HuH-7.5 (cell line): ENCODE measurements at places on chromosomes 7 and 10.

DNA sequence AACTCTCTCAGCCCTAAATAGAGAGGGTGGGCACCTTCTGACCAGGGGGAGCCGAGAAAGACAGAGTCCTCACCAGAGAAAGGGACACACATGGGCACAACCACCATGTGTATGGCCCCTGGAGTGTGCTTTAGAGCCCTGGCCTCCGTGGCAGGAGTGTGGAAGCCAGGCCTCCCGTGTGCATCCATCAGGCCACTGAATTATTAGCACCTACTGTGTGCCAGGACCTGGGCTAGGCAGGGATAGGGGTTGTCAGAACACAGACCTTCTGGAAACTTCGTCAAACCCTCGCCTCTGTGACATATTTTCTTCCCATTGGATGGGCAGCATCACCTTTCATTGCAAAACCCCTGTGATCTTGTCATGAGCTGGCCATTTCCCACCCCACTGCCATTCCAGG, 78.5 kb downstream of the ZMIZ1 start:
- no peak for DNase-seq

DNA sequence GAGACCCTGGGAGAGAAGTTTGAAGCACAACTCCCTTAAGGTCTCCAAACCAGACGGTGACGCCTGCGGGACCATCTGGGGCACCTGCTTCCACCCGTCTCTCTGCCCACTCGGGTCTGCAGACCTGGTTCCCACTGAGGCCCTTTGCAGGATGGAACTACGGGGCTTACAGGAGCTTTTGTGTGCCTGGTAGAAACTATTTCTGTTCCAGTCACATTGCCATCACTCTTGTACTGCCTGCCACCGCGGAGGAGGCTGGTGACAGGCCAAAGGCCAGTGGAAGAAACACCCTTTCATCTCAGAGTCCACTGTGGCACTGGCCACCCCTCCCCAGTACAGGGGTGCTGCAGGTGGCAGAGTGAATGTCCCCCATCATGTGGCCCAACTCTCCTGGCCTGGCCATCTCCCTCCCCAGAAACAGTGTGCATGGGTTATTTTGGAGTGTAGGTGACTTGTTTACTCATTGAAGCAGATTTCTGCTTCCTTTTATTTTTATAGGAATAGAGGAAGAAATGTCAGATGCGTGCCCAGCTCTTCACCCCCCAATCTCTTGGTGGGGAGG, 10.8 kb downstream of the SERPINE1 start:
- DNase-seq: no peak

DNA sequence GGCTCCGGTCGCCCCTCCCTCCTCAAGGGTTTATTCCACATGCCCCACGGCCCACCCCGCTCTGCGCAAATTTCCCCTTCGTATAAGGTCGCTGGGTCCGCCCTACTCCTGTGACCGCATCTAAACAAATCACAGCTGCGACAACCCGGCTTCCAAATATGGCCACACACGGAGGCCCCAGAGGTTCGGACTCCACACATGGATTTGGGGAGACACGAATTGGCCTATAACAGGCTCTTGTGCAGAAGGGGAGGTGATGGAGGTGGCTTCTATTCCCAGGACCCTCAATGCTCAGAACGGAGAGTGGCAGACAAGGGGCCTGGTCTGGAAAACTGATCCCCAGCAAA, 90.1 kb downstream of the FOXL3 start:
- no peak for DNase-seq

DNA sequence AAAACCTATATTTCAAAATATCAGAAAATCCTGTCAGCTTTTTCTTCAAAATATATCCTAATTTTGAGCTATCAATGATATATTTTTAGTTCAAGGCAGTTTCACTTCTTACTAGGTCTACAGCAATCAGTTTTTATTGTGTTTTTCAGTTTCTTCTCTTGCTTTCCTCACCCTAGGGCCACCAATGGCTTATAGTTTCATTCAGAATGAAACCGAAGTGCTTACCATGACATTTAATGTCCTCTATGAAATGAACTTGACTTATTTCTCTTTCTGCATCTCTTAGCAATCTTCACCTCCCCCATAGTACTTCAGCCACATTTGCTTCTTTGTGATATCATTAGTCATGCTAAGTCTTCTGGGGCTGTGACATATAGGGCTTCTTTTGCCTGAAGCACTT, 100.3 kb downstream of the ARL5B start:
- DNase-seq: no peak

DNA sequence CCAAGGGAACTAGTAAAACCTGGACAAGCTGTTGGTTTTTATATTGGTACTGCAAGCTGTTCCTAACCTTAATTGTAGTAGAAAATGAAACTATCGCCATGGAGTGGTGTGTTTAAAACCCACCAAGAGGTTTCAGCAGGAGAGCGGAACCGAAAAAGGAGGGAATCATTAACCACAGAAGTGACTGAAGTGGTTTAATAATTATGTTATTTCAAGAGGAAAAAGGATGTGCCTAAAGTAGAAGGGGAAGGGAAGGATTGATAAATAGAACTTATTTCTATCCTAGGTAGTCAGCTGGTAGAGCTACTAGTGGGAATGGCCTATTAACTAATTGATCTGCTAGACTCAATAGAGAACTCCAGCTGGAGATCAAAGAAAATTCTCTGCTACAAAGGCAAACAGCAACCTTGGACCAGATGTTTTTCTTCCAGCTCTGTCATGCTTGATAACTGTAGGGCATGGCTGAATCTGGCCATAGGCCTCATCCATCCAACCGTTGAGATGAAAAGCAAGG, 91.8 kb downstream of the BAMBI start:
- DNase-seq: peak; percentile 12

- DNase-seq: peak; percentile 69
Observed at GRCh38 chr10:31133792-31134310, 102.2 kb upstream of the ZNF438 start.

DNA sequence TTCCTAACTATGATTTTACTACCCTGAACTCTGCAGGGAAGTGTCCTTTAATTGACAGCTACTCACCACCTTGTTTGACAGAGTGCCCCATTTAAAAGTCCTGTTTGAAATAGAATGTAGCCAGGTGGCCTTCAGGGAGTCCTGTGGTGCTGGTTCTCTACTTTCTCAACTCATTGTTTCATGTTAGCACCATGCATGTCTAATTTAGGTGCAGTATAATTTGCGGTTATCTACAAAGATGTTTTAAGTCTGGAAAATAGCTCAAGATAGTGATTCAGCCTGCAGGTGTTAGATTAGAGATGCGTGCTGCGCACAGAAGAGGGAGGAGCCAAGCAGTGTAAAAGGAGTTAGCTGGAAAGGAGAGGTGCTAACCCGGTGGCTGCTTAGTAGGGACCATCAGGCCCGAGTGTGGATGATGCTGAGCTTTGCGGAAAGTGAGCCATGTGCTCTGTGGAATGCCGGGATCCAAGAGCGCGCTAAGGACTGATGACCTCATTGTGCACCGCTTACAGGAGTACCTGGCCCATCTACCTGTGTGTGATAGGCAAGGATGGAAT, 1.2 kb downstream of the CCM2 start:
- DNase-seq: no peak

DNA sequence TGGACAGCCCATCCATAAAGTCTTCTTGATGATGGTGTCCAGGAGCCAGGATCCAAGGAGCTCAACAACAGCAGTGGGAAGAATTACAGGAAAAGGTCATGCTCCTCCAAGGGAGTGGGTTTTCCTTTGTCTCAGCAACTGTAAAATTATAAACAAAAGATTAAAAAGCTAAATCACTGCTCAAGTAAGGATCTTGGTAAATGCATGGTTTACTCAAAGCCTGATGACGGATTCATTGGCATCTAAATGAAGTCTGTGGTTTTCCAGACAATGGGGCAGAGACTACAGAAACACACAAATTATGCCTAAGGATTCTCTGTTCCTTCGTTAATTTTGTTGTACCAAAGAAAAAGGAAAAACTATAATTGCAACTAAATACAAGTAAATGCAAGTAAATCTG, 36.4 kb upstream of the DLX6 start:
- DNase-seq: no peak

DNA sequence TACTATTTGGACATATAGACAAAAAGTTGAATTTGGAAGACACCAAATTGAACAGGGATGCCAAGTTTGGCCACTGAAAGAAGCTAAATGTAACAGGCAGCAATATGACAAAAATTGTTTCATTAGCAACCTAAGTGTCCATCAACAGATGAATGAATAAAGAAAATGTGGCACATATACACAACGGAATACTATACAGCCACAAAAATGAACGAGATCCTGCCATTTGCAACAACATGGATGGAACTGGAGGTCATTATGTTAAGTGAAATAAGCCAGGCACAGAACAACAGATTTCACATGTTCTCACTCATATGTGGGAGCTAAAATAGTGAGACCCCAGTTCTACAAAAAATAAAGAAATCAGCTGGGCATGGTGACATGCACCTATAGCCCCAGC, 43.8 kb downstream of the NEBL start:
- no peak for DNase-seq

GRCh38 chr10:3255616-3256015, 83.0 kb upstream of the PITRM1 start:
- DNase-seq: no peak

DNA sequence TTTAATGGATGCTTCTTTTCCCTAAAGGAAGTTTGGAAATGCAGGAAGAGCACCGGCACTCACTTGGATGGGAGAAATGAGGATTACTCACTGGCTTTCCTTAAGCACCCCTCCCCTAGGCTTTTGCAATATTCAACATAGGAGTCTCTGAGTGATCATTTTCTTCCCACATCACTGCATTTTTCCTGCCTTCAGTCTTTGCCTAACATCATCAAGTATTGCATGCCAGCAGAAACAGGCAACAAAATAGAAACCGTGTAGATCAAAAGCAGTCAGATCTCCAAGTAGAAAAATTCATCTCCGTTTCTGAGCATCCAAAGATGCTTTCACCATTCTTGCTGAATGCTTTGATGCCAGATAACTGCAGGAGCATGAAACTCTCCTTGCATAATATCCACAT, 119.9 kb downstream of the ADCYAP1R1 start:
- DNase-seq: no peak

DNA sequence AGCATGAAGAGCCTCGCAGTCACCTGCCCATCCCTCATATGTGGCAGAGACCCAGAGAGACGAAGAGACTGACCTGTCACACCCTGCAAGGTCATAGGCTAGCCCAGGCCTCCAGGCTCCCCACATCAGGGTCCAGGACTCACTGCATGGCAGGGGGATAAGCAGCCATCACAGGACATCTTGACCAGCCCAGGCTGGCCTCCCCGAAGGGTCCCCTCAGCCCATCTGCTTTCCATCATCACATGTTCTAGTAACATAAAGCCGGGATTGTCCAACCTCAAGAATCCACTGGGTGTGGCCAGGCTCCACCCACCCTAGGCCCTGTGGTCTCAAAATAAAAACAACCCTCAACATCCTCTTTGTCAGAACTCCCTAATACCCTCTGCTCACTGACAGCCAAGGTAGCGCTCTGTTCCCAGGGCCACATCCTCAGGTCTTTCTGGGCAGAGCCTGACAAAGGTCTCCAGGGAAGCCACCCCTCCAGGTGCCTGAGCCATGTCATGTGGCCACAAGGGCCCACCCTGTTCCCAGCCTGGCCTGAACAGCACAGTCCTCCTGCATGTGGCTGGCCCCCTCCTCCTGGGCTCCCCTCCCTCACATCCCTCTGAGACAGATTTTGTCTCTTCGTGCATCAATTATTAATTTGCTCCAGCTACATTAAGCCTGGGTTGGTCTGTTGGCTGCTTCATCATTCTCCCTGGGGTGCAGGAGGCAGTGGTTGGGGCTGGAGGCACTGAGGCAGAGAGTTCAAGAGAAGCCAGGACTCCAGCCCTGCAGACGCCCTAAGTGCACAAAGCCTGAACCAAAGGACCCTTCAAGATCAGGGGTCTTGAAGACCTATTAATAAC, 131.8 kb upstream of the UNC5B start:
- DNase-seq: no peak

- DNase-seq: no peak
Observed at GRCh38 chr10:61628875-61629513, 33.7 kb upstream of the CABCOCO1 start.

DNA sequence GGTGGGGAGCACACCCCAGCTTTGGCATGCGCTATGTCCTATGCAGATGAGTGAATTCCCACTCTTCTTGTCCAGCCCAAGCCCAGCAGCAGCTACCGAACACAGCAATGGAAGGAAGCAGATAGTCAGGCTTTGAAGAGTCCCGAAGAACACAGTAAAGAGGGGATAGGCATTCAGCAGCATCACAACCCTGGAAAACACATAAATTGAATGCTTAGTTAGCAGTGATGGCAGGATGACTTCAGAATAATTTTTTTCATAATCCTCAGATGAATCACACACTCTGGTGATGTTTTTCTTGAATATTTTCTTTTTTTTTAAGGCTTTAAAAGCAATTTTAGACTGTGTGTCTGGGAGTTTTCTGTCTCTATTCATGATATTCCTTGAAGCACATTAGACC, 95.8 kb downstream of the CFAP58 start:
- DNase-seq: no peak

DNA sequence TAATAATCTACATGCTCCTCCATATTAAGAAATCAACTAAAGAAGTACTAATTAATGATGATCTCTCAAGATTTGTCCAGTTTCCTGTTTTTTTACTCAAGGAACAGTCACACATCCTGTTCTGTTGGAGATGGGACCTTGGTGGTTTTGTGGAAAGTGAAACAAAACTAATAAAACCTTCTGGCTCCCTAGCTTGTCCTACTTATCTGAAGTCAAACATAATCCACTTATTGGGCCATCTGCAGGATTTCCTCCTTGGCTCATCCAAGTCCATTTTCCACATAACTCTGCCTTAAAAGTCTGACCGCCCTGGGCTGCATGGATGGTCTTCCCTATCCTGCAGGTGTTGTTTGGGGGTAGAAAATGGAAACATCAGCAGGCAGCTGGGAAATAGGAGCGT, 39.4 kb upstream of the TARP start:
- no peak for DNase-seq

DNA sequence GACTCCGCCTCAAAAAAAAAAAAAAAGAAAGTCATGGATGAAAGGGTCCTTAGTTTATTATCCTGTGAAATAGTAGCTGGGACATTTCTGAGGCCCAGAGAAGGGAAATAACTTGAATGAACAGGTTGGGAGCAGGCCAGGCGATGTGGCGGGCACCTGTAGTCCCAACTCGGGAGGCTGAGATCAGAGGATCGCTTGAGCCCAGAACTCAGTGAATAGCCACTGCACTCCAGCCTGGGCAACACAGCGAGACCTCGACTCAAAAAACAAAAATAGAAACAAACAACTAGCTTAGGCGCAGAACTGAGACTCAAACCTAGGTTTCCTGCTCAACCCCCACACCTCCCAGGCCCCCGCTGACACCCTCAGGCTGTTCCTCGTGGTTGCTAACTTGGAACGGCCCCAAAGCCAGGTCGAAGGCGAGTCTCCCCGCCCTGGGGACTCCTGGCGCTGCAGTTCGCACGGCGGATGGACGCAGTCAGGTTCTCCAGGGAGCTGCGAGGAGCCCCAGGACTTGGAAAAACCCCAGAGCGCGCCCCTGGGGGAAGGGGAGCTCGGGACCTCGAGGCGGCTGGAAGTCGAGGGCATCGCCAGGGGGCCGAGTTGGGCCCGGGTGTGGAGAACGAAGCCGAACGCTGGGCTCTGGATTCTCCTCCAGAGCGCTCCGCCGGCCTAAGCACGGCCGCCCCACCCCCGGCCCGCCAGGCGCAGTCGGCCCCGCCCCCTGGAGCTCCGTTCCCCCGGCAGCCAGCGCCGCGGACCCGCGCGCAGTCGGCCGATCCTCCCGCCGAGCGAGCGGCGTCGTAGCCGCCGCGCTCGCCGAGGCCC, at the start of gene STOX1:
Gene STOX1 (plus strand): TSS at position 768 of the 828 bp plus-strand sequence. CDS start 93 bp downstream, outside the sequence.
- DNase-seq: peak; percentile 44

GRCh38 chr10:100025576-100025975, 15.8 kb upstream of the DNMBP start:
- DNase-seq: no peak

GRCh38 chr10:84214046-84214572, 11.2 kb downstream of the LRIT2 start:
- DNase-seq: no peak

GRCh38 chr10:69639291-69640195, 9.5 kb downstream of the FAM241B start:
- DNase-seq: peak; percentile 75
